ENCODE measurements at places on chromosomes 11 and 22.

DNA sequence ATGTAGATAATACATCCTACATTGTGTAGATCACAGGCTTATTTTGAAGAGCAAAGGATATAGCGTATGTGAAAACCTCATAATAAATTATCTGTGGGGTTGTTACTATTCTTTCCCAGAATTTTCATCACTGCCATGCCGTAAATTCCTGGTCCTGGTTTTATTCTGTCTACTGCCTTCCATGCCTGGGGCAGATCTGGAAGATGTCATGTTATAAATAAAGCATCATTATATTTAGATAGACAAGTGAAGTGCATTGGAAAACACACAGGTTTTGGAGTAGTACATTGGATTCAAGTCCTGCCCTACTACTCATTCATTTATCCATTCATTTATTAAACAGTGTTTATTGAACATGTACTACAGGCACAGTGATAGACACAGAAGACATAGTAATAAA lies 2.2 kb downstream of the C11orf52 start:
- DNase-seq = no peak

GRCh38 chr22:44916281-44917231 lies 93.2 kb downstream of the PHF21B start:
- DNase-seq = no peak

DNA sequence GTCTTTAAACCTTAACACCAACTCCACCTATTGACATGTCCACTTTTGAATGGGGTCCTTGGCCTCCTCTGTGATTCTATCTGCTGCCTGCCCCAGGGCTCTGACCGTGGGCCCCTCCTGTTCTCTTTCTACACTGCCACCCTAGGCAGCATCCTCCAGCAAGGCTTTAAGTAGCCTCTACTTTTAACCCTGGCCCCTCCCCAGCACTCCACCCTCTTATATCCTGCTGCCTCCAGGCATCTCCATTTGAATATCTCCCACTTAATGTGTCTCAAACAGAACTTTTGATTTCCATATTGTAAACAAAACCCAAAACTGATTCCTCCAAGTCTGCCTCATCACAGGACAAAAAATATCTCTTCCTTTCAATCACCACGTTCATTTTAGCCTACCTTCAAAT lies 90.5 kb upstream of the ARHGAP32 start:
- DNase-seq = no peak

GRCh38 chr11:117017456-117017855 lies 80.8 kb downstream of the SIK3 start:
- DNase-seq = no peak

DNA sequence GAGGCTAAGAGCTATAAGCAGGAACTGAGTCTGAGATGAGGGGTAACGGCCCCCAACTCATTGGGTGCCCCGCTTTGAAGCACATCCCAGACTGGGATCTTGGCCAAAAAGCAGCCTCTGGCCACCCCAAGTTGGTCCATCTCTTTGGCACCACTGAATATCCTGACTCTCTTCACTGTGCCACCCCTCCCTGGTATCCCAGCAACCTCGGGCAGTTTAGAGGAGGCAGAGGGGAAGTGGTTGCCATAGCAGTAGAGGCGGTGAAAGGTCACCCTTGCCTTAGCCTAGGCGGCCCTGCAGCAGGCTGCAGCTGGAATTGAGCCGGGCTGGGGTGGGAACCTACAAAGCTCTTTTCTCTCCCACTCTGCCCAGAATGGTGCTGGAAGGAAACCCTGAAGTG lies 1.1 kb downstream of the PELI3 start:
- DNase-seq = no peak

DNA sequence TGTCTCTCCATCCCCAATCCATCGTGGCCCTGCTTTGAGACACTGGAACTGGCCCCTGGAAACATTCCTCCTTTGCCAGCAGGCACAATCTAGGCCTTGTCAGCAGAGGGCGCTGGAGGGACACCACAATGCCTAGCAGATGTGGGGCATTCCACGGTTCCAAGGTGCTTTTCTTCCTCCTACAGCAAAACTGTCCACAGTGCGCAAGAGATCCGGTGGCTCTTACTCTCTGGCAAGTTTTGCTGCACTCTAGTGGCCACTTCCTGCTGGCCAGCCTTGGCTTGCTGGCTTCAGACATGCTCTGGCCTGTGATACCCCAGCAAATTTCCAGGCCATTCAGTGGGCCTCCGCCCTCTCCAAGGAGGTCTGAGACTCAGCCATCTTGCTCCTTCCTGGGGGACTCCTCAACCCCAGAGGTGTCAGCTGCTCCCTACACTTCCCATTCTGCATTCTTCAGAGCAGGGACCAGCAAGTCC lies 17.1 kb upstream of the RBM4B start:
- peak; percentile 90 for DNase-seq

GRCh38 chr11:43747130-43747802 lies 66.7 kb downstream of the HSD17B12 start:
- no peak for DNase-seq

GRCh38 chr11:73753938-73754337 lies 6.9 kb downstream of the RAB6A start:
- no peak for DNase-seq

DNA sequence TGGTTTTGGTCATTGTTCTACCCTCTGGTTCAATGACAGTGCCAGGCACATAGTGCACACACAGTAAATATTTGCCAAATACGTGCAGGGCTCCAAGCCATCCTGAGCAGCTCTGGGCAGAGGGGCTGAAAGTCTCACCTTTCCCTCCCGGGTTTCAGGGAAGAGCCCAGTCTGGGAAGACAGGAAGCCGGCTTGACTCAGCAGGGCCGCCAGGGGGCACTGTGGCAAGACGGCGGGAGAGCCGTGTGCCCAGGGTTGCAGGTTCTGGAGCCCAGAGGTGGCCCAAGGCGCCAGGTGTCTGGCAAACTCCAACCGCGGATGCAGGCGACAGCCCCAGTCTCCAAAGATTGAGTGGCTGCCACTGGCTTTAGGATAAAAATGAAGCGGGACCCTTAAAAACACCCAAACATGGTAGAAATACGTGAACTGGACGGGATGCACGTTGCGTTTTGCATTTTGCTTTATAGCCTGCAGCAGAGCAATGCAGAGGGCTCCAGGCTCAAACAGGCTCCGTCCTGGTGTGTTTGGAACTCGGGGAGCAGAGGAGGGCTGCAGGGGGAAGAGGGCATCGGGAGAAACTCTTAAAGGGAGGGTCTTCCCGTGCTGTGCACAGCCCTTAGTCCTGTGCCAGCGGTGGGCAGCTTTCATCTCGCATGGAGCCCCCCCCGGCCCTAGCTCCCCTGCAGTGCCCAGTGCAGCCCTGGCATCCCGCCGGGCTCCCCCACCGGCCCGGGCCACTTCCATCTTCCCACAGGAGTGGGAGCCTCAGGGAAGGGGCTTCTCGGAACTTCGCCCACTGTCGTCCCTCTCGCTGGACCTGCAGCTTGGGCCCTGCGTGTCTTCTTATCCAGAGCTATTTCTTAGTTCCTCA lies 10.7 kb downstream of the KRTAP5-5 start:
- peak; percentile 81 for DNase-seq

DNA sequence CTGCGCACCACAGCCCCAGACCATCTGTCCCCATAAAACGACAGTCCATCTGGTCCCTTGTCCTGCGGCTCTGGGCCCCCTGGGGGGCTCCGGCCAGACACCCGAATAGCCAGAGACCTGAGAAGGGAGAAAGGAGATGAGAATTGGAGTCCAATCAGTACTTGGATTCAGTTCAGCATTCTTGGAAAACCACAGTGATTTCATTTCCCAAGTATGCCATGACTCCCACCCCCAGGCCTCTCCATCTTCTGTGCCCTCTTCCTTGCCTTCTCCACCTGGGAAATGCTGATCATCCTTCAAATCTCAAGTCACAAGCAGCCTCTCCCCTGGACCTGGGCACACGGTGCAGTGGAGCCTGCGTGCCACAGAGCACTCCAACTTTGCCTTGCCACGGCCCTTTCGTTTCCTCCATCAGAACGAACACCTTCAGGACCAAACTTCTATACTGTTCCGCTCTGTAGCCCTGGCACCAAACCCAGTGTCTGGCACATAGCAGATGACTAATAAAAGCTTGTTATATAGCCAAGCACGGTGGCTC lies 10.9 kb upstream of the MFNG start:
- no peak for DNase-seq

DNA sequence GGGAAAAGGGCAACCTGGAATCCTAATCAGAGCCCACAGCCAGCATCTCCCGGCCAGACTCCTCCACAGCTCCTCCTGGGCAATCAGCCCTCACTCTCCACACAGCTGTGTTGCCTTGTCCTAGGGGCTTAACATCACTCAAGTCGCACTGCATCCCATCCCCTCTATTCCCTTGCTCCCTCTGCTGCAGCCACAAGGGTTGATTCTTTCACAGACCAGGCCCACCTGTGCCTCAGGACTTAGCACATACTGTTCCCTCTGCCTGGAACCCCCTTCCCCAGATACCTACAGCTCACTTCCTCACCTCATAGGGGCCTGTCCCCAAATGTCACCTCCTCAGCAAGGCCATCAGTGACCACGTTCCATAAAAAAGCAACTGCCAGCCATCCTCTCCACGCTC lies 18.4 kb downstream of the SPATA19 start:
- DNase-seq = no peak

DNA sequence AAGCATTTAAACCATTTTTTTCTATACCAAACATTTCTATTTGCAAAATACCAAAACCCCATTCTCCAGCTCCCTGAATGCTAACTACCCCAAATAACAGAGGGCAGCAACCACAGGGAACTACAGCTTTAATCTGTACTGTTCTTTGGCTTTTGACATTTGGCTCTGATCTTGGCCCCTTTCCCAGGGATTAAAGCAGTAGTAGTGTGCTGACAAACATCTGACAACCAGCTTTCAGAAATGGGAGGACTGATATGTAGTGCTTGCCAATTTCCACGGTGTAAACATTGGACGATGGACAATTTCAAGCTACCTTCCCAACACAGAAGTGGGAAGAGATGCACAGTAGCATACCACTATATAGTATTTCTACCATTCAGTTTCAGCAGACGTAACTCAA lies 88.4 kb upstream of the TEAD1 start:
- no peak for DNase-seq

- no peak for DNase-seq
Observed at GRCh38 chr11:94934362-94934761, 39.0 kb downstream of the CWC15 start.

DNA sequence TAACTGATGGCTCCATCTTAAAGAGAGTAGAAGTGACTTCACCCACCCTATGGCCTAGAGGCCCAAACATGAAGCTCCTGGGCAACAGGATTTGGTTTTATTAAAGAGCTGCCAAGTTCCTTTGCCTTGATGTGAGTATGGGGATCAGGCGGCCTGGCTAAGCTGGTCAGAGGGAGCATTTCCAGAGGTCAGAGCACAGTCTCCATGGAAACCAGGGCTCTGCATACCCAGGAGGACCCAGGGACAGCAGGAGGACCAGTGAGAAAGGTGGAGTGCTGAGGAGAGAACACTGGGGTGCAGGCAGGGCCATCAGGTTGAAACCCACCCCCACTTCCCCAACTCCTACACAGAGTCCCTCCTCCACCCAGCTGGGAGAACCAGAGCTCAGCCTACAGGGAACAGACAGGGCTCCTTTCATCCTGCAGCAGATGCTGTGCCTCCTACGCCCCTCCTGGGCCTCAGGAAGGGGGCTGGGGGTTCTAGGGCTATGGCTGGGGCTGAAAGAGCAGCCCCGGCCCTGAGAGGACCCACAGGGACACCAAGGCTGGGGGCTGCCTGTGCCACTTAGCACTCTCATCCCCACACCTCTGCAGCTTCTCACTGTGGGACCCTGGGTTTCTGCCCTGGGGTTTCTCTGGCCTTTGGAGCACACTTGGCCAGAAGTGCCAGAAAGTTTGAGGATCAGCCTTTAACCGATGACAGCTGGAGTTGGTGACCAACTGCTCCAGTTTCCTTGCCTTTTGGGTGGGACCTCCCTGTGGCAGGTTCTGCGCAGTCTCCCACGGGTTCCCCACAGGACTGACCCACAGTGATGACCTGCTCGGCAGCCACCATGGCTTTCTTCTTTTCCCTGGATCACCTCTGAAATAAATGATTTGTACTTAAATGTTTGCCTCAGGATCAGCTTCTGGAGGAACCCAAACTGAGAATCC lies 13.8 kb upstream of the P2RY6 start:
- DNase-seq = no peak

DNA sequence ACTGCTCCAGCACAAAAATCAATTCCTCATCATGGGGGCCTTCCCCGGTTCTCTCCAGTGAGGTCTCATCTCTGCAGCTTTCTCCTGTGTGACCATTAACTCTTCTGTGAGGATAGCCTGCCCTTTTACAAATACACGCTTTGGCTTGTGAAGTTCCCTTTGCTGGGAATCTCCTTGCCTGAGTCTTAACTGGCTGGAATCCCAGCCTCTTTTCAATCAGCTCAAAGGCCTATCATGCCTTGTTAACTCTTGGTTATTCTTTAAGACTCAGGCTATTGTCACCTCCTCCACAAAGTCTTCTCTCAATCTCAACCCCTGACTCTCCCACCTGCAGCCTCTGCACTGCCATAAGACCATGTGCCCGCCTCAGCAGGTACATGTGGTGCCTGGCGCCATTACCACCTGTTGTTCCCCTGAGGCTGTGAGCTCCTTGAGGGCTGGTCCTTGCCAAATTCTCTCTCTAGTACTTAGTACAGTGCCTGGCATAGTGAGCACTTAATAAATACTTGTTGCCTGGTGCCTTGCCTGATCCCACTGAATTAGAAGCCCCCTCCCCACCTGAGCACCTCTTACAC lies 128.2 kb downstream of the ST3GAL4 start:
- no peak for DNase-seq

DNA sequence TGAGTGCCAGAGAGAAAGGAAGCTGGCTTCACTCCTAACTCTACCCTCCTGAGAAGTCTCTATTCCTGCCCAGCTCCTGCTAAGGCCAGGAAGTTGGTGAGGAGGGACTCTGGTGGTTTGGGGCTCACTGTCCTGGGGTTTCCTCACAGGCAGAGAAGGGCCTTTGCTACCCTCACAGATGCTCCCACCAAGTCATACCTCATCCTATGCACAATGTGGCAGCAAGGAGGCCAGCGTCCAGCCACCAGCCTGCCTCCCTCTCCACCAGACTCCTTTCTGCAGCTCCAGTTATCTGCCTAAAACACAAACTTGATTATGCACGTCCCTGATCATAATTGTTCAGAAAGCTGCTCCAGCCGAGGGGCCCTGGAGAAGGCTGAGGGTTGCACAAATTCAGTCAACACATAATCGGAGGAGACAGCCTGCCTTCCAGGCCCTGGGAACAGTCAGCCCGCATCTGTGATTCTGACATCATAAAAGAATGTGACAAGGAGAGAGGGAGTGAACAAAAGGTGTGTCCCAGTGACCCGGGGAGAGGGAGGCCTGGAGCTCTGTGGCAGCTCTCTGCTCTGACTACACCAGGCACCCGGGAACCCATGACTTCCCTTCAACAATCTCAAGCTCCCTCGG lies 28.8 kb downstream of the DKK3 start:
- no peak for DNase-seq

GRCh38 chr11:131671320-131671719 lies 300.9 kb downstream of the NTM start:
- DNase-seq = no peak

GRCh38 chr22:31540966-31541365 lies 44.6 kb downstream of the SFI1 start:
- no peak for DNase-seq
